ENCODE measurements at places on chromosomes 11 and 22.

- DNase-seq, result no peak
Measured at GRCh38 chr11:93143800-93144199, 54.0 kb downstream of the SLC36A4 start.

DNA sequence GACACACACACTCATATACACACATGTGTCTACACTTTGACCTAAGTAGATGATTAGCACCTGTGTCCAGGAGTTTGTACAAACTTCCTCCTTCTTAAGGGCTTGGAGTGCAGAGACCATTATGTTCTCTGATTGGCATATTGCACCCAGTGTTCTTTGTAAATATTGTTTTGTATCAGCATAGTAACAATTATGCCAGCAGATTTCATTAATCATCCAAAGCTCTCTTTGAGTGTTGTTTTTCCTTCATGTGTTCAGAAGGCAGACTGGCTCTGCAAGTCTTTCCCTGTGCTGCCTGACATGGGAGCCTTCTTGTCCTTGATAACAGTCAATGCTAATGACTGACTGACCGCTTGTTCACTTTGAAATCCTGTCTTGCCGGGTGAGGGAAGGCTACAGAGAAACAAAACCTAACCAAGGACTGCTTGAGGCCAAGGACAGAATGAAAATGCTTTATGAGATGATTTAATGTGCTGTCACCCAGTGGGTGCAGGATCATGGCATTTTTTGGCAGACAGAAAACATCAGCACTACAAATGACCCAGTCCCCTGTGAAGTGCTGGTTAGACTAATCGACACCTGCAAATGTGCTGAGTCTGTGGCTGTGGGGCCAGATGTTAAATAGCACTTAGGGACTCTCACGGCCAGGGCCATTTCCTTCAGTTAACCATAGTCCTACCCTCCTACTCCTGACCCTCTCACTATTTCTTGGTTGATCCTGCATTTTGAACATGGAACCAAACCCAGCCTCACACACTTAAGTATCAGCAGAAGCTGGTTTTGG, 6.6 kb upstream of the BARX2 start:
- no peak for DNase-seq

GRCh38 chr11:94139416-94139815, 10.8 kb downstream of the PANX1 start:
- DNase-seq, result no peak

GRCh38 chr11:78420255-78420764, 2.7 kb upstream of the GAB2 start:
- no peak for DNase-seq
